ENCODE measurements at places on chromosomes 5 and 9.

- no peak for DNase-seq
Observed at GRCh38 chr5:90510438-90510837, 18.9 kb downstream of the LYSMD3 start.

DNA sequence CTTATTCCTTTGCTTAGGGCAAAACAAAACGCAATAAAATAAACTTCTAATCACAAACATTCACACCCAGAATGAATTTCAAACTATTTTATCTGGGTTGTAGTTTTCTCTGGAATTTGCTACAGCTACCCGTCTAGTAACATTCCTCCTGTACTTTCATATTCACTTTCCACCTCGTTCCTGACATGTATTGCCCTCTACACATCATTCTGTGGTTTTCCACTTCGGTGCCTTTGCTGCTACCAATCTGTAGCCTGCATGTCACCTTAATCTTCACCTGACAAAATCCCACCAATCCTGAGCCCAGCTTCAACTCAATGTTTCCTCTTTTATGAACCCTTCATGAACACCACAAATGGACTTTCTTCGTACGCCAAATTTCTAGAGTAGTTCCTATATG is 694.1 kb upstream of the C9orf72 start:
- DNase-seq: no peak

- peak; percentile 58 for DNase-seq
Observed at GRCh38 chr5:43661102-43661501, 58.1 kb downstream of the NNT start.

DNA sequence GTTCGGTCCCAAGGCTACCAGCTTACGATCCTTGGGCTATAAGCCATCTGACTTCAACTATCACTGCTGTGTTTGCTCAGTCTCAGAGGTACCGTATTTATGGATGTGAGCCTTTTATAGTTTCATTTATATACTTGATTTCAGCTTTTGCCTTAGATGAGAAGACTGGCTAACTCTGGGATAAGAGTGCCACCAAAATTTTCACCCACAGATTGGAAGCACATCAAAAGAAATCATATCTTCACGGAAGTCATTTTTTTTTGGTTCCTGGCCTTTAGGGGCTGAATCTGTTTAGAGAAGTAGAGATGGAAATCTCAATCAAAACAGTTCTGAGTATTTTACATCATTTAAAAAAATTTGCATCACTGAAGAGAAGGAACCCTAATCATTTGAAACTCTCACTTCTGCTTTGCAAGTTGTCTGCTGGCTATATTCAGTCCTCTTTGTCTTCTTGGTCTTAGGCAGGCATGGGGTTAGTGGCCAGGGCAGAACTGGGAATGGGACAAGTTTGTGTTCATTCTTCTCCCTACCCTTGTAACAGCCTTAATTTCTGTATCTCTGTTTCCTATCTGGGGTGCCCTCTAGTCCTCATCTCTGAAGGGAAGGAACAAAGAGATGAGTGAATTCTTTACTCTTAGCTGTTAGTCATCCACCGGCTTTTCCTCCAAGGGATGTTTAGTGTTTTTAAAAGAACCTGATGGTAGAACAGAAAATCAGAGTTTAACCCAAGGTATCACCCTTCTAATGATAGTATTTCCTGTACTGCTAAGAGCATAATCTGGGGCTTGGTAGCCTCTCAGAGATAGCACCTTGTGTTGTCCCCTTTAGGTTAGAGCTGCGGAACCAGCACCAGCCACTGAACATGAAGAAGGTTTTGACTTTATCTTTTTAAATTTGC is 14.1 kb upstream of the TNFAIP8 start:
- DNase-seq: no peak

DNA sequence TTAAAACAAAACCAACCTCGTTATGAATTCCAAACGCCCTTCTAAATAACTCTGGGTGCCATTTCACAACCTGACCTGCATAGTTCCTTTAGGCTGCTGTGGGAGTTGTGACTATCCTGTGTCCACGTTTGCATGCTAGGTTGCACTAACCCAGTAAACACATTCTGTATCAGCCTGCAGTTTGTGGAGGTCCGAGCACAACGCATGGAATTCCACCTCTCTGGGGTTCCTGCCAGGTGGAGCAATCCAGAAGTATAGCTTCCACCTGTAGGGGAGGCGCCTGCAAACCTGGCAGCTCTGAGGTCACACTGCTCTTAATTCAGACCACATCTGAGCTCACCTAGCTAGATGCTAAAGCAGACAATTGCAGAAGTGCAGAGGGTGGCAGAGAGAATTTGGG is 57.2 kb downstream of the MARCHF3 start:
- no peak for DNase-seq

DNA sequence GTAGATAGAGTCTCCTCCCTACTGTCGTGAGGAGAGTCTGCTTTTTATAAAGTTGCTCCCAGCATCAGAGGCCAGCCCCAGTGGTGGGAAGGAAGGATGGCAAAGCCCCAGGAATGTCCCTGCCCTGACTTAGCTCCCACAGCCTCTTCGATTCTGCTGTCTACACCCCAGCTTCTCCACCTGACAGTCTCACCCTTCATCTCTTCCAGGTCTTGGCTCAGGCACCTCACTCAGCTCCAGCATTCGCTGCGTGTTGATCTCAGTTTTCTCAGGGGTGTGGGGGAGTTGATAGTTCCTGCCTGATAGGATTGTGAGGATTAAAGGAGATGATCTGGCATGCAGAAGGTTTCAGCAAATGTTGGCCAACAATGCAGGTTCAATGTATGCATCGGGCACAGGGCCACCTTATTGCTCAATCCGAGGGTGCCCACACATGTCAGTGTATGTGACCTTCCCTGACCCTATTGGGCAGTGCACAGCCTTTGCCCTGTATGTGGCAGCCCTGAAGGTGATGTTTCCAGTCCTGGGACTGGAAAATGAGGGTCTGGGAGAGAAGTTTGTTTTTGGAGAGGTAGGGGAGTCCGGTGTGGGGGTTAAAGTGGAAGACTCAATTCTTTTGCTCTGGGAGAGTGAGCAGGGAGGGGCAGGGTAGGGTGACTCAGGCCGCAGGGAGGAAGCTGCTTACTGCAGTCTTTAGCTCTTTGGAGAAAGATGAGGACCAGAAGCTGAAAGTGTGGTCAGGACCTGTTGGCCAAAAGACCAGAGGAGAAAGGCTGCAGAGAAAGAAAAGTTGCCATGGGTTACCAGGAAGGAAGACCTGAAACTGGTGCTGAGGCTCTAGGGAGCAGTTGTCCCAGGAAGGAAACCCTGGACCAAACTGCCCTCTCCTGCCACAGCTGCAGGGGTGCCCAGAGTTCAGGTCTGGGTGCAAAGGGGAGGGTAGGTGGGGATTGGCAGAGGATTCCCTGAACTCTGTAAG is 153.2 kb downstream of the MACROH2A1 start:
- DNase-seq: peak; percentile 38

GRCh38 chr5:94690778-94691177 is 72.3 kb downstream of the SLF1 start:
- DNase-seq: no peak

- no peak for DNase-seq
Observed at GRCh38 chr5:132433141-132433540, 57.4 kb downstream of the IRF1 start.

DNA sequence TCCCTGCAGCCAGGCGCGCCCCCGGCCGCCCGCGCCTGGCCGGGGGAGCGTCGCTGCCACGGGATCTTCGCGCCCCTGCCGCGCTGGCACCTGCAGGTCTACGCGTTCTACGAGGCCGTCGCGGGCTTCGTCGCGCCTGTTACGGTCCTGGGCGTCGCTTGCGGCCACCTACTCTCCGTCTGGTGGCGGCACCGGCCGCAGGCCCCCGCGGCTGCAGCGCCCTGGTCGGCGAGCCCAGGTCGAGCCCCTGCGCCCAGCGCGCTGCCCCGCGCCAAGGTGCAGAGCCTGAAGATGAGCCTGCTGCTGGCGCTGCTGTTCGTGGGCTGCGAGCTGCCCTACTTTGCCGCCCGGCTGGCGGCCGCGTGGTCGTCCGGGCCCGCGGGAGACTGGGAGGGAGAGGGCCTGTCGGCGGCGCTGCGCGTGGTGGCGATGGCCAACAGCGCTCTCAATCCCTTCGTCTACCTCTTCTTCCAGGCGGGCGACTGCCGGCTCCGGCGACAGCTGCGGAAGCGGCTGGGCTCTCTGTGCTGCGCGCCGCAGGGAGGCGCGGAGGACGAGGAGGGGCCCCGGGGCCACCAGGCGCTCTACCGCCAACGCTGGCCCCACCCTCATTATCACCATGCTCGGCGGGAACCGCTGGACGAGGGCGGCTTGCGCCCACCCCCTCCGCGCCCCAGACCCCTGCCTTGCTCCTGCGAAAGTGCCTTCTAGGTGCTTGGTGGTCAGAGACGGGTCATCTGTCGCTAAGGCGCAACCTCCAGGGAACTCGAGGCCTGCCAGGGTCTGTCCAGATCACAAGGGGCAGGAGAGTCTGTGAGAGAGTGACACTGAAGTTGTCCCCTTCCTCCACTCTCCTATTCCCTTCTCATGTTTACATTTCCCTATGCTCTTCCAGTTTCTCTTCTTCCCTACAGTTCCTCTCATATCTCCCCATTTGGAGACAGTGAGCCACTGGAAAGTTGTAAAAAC is 1.3 kb downstream of the GPR150 start:
- peak; percentile 39 for DNase-seq

DNA sequence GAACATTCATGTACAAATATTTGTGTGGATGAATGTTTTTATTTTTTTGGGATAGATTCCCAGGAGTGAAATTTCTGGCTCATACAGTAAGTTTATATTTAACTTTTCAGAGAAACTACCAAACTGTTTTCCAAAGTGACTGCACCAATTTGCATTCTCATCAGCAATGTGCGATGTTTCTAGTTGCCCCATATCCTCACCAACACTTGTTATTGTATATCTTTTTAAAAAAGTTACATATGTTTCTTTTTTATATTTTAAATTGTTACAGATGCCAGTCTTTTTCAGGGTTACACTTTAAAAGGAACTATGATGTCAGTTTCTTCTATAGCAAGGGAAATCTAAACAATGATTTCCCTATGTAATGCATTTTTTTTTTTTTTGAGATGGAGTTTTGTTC is 49.1 kb upstream of the SEMA4D start:
- no peak for DNase-seq

GRCh38 chr9:6896562-6896961 is 138.8 kb downstream of the KDM4C start:
- no peak for DNase-seq

GRCh38 chr5:3429962-3430361 is 165.7 kb upstream of the IRX1 start:
- DNase-seq: no peak

DNA sequence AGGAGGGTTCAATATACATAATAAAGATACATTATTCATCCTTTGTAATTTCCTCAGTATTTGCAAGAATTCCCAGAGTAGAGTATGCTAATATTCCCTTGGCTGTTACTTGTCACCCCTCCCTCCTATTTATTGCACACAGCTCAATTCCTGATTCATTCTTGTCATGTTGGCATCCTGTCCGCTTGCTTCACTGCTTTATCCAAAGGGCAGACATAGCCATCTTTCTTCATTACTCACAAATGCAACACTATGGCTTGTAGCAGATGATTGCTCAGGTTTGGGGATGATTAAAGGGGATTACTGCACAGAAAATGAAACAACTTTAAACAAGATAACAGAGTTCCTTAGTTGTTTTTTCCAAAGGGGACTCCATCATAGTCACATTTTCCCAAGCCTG is 1.2 kb upstream of the IL33 start:
- no peak for DNase-seq

- peak; percentile 42 for DNase-seq
Observed at GRCh38 chr9:99962680-99963261, 56.3 kb downstream of the STX17 start.

- DNase-seq: no peak
Observed at GRCh38 chr9:94746541-94747370, 20.3 kb downstream of the AOPEP start.

DNA sequence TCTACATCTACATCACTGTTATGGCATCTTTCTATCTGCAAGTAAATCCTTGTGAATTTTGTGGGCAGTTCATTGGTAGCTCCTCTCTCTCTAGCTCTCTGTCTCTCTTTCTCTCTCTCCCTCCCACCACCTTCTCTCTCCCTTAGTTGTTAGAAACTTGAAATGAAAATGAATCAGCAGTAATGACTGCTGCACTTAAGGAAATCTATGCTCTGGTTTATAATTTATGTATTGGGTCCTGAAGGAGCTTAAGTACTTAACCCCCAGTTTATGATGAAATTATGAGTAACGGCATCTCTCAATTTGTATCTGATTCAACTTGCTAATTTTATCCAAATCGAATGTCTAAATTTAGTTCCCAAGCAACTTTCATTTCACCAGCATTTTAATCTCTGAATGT is 52.0 kb upstream of the PTGER4 start:
- peak; percentile 42 for DNase-seq

GRCh38 chr9:122133263-122133983 is 26.2 kb downstream of the NDUFA8 start:
- no peak for DNase-seq

DNA sequence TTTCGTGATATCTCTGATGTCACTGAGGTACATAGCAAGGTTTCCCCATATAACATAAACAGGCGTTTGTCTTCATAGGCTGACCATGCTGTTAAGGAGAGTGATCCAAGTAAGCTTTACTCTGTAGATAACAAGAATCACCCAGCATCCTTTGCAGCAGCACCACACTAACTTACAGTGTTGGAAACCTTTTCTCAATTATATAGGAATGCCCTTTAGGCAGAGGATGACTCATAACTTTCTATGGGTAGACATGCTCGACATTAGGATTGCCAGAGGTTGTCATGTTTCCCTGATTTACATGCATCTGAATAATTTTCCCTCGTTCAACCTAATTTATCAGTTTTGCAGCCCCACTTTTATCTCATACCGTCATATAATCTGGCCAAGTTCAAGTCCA is 870.0 kb upstream of the CDH9 start:
- DNase-seq: no peak

GRCh38 chr5:548256-548655 is 24.0 kb upstream of the SLC9A3 start:
- peak; percentile 44 for DNase-seq

DNA sequence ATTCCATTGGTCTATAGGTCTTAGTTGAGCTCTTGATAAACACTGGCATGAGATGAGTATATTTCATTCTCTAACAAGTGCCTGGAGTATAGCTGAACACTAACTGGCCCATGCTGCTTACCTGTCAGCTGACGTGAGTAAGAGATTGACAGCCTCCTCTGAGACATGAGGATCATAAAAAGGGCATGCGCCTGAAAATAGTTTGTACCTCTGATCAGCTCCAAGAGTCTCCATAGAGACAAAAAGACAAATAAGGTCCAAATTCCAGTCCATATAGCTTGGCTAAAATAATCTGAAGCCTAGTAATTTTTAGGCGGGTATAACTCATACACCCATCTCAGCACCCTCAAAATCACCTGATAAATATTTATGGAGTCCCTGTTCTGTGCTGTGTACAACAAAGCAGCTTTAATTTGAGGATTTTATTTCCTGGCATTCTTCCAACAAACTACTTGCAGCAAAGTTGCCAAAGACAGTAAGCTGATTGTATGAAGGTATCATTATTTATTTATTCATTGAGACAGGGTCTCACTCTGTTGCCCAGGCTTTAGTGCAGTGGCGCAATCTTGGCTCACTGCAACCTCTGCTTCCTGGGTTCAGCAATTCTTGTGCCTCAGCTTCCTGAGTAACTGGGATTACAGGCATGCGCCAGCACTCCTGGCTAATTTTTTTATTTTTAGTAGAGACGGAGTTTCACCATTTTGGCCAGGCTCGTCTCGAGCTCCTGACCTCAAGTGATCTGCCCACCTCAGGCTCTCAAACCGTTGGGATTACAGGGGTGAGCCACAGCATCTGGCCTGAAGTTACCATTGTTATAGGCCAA is 16.2 kb upstream of the FSD1L start:
- DNase-seq: no peak

Data from myocyte (in vitro differentiated cells).